ENCODE measurements at places on chromosomes 12 and 14.

DNA sequence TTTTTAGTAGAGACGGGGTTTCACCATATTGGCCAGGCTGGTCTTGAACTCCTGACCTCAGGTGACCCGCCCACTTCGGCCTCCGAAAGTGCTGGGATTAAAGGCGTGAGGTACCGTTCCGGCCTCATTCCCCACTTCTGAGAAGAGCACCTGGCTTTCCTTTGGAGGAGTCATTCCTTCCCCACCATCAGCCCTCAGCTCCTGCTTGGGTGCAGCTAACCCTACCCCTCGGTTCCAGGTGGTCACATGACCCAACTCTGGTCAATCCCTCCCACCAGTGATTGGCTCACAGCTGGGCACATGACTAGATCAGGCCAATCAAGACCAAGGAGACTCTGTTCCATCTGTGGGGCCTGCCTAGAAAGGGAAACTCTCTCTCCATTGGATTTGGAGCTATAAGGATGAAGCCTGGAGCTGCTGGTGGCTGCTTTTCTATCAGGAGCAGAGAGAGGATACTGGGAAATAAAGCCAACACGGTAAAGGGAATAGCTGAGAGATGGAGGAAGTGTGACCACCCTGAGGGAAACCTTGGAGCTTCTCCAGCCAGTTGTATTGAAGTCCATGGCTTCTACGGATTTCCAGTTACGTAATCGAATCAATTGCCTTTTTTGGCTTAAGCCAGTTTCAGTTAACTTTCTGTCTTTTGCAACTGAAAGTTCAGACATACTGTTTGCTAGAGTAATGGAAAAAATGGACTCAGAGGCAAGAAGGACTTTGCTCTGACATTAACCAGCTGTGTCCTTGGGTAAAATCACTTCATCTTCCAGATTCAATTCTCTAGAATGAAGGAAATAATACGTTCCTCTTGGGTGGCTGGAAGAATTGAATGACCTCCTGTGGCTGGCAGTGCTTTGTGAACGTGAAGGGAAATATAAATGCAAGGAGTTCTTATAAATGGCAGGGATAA, 19.7 kb upstream of the IFT81 start:
- DNase-seq, result no peak

GRCh38 chr12:106042037-106042436, 96.7 kb downstream of the NUAK1 start:
- DNase-seq, result no peak

DNA sequence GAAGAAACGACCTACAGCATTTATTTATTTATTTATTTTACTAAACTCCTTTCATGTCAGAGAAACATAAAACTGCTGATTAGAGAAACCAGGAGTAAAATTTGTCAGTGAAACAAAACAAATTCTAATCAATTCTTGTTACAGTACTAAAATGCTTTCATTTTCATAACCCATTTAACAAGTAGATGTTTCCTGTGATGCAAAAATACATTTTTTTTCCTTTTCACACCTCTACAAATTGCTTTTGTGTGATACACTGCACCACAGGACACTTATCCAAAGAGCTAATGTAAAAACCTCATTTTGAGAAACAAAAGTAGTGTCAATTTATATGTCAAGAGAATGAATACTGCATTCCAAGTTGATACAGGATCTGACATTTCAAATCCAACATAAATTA, 155.1 kb downstream of the SYT1 start:
- DNase-seq, result no peak

- no peak for DNase-seq
Observed at GRCh38 chr14:74658535-74659131, 46.6 kb upstream of the LTBP2 start.

DNA sequence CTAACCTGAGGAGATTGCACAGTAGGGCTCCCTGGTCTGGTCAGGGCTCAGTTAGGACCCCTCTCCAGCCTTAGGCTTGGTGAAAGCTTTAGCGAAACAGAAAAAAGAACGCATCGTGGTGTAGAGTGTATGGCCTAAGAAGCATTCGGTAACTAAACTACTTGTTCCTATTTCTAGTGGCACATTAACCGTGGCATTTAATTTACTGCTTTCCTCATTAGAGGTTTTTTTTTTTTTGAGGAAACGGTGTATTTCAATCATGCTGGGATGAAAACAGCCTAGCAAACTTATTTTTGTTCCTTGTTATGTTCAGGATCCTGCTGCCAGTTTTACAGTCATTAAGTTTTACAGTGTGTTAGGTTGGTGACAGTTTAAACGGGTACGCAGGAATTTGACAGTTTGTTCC, 518 bp upstream of the OSBPL8 start:
- DNase-seq, result no peak

DNA sequence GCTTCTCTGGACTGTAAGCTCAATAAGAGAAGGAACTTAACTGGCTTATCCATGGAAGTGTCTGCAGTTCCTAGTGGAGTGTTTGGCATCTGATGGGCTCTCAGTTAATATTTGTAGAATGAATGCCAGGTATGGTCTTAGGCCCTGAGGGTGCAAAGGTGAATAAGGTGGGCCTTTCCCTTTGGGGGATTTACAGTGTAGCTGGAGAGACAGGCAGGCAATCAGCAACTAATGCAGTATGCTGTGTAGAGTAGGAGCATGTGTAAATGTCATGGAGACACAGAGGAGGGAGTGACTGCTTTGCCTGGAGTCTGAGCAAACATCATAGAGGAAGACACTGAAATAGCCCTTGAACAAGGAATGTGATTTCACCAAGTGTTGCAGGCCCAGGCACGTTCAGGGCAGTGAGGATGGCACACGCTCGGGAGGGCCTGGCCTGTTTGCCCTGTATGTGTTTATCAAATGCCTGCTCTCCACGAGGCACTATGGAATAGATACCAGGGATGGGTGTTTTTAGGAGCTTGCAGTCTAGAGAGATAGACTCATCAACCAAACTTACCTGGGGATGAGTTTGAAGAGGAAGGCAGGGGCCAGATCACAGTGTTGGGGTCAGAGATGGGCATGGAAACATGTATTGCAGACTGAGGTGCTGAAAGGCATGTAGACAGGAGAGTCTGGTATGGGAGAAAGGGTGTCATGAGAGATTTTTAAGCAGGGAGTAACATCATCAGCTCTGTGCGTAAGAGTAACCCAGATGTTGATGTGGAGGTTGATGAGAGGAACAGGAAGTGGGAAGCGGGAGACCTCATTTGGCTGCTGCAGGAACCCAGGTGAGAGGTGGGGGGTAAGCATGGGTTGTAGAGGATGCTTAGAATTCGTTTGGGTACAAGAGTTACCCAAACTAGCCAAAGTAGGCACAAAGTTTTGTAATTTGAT, 54.1 kb downstream of the PLXNC1 start:
- DNase-seq, result no peak

Measured in T-helper 2 cell (primary cell).